ENCODE measurements at places on chromosomes 1 and 21.

GRCh38 chr1:25664357-25665199, 48.0 kb downstream of the MAN1C1 start:
- no peak for DNase-seq

DNA sequence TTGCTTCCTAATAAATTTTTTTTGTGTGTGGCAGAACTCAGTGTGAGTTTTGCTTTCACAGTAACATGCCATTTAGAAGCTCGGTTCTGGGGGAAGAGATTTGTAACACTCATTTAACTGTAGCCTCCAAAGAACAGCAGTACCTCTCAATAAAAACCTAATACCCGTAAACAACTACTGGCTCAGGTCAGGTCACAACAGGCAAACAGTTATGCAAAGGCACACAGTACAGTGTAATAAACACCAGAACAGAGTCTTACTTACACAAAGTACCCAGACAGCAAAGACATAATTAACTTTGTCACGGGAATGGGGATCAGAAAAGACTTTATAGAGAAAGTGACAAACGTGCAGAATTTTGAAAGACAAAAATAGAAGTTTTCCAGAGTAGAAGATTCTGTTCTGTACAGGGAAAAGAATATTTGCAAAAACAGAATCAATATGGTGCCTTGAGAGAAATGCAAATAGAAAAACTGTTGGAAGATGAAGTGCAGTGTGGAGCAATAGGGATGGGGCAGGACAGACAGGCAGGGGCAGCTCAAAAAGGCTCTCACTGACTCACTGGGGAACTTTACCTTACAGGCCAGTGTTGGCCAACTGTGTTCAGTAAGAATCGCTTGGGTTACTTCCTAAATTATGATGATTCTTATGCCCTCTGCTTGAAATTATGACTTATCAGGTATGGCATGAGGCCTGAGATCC, 38.8 kb downstream of the EGLN1 start:
- no peak for DNase-seq

- no peak for DNase-seq
Observed at GRCh38 chr1:116376729-116377086, 3.7 kb downstream of the ATP1A1 start.

DNA sequence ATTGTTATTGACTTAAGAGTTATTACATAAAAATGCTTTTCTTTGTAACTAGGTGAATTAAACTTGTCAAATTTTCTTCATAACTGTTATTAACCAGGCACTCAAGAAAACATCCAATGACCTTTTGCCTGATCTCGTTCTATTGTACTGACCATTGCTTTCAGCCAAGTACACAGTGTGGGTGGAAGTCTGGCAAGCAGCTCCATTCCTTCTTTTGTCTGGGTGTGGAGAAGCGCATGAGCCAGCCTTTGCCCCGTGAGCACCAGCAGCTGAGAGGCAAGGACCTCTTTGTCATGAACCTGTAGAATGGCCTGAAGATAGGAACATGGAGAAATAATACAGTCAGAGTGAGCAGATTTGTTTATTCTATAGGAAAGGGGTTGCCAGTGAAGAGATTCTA, 57.5 kb downstream of the IARS2 start:
- DNase-seq, result no peak

- DNase-seq, result no peak
Observed at GRCh38 chr21:27673581-27673980, 706.7 kb upstream of the ADAMTS5 start.

DNA sequence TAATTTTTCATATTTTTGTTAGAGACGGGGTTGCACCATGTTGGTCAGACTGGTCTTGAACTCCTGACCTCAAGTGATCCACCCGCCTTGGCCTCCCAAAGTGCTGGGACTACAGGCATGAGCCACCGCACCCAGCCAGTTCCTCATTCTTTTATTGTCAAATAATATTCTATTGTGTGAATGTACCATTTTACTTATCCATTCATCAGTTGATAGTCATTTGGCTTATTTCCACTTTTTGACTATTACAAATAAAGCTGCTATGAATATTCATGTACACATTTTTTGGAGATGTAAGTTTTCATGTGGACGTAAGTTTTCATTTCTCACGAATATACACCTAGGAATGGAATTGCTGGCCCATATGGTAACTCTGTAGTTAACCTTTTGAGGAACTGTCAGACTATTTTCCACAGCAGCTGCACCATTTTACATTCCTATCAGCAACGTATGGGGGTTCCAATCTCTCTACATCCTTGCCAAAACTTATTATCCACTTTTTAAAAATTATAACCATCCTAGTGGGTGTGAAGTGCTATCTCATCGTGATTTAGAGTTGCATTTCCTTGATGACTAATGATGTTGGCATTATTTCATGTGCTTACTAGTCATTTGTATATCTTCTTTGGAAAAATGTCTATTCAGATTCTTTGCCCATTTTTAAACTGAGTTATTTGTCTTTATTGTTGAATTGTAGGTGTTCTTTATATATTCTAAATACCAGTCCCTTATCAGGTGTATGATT, 12.7 kb downstream of the PACC1 start:
- no peak for DNase-seq

DNA sequence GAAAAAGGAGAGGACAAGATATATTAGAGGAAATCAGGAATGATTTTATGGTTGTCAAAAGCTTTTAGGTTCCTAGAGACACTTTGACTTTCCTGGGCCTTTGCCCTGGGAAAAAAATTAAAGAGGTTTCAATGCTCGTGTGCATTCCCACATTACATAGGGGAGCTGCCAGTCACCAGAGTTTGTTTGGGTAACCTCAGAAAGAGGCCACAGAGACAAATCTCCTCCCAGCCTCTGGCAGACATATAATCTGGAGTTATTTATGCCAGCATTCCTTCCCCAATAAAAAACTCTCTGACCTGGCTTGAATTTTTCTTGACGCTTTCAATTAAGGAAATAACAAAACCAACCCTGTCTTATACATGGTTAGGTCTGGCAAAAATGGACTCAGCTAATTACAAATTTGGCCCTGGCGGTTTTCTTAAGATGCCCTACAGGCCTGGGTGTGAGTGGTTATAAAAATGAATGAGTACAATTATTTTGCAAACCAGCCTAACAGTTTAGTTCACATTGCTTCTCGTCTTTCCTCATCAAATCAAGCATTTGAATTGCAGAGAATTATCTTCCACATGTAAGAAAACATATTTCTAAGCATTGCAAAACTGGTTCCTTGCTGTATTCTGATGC, 63.7 kb downstream of the WLS start:
- DNase-seq, result no peak

- DNase-seq, result no peak
Observed at GRCh38 chr1:167762061-167762746, 40.4 kb downstream of the MPZL1 start.

All from neuronal stem cell (in vitro differentiated cells).